Natural killer cell (primary cell): ENCODE measurements at places on chromosomes 5 and 9.

DNA sequence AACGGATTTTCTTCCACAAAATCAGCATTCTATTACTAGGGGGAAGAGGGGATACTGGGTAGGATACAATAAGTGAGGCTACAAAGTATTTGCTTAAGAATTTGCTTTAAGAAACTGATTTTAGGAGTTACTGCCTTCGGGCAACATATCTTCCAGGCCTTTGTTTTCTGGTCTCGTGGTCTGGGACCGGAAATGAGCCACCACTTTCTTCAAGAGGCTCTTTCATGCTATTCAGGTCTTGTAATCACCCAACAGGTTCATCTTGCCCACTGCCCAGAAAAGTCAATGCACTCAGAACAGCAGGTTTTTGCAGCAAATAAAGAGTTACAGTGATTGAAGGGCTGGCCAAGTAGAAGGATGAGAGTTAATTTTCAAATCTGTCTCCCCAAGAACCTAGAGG lies 6.6 kb upstream of the AOPEP start:
- no peak for DNase-seq

DNA sequence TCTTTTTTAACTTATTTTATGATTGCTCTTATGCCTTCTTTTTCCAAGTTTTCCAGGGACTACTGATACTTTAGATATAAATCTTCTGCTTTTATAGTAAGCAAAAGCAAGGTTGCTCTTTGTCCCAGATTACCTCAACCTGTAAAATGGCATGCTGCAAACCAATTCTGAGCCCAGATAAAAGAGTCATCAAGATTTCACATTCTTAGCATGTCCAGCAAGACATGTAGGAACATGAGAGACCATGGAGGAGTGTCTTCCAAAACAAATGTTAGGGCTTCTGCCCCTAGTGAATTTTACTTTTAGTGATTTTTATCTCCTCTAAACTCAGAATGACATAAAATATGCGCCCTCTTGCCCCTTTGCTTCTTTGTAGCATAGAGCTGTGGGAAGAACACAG lies 7.0 kb upstream of the CDC20B start:
- DNase-seq = no peak

GRCh38 chr5:114249823-114250222 lies 112.0 kb upstream of the KCNN2 start:
- DNase-seq = no peak

DNA sequence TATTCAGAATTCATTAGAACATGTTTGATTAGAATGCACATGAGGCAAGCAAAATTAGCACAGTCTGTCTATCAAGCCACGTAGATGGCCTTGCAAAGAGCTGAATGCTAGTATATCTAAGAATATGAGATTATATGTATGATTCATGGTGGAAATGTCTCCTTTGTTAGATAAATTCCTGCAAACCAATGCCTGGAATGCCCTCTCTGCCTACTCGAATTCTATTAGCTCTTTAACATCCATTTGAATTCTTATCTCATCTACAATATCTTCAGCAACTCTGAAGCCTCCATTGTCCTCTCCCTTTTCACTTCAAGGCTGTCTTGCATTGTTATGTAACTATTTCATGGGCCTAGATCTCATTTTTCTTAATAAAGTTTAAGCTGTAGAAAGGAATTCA lies 205.5 kb downstream of the TMC1 start:
- DNase-seq = no peak

- DNase-seq = no peak
Measured at GRCh38 chr9:127406799-127407491, 10.0 kb downstream of the SLC2A8 start.

DNA sequence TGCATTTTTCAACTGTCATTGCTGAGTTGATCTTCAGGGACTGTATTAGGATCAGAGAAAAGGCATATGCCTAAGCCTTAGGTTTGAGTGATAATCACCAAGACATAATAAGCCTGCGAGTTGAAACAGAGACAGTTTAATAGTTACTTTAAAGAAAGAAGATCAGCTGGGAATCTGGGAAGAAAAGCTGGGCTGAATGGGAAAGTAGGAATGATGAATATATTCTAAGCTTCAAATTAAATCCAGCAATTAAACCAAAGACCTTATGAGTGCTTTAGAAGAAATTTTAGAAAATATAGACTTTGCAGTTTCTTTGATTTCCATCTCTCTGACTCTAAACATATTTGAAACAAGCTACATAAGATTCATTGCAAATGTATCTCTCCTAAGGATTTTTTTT lies 222.3 kb downstream of the ENC1 start:
- DNase-seq = no peak

GRCh38 chr5:139186752-139187326 lies 11.3 kb downstream of the SIL1 start:
- DNase-seq = no peak

DNA sequence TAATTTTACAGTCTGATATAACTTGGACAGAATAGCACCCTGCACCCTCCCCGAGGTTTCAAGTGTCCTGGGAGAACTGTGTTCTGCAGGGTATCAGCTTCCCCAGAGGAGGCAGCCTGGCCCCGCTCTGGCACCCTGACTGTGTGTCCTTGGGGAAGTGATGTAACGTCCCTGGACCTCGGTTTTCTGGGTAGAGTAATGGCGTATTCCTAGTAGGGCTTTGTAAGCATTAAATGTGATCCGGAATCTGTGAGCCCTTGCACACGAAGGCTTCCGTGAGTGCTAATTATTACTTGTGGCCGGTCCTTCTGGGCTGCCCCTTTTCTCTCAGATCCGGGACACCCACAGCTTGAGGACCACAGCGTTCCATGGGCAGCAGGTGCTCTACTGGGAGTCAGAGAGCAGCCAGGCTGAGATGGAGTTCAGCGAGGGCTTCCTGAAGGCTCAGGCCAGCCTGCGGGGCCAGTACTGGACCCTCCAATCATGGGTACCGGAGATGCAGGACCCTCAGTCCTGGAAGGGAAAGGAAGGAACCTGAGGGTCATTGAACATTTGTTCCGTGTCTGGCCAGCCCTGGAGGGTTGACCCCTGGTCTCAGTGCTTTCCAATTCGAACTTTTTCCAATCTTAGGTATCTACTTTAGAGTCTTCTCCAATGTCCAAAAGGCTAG lies 1.0 kb upstream of the CACFD1 start:
- DNase-seq = no peak

GRCh38 chr9:133191989-133192388 lies 17.1 kb downstream of the OBP2B start:
- no peak for DNase-seq

GRCh38 chr5:180548563-180548962 lies 42.7 kb downstream of the SCGB3A1 start:
- no peak for DNase-seq

GRCh38 chr9:124783830-124784229 lies 6.9 kb downstream of the OLFML2A start:
- no peak for DNase-seq

- no peak for DNase-seq
Measured at GRCh38 chr5:179125789-179126505, 65.8 kb downstream of the ZNF354C start.

- DNase-seq = peak; percentile 27
Measured at GRCh38 chr5:131068893-131069643, 96.0 kb downstream of the HINT1 start.

DNA sequence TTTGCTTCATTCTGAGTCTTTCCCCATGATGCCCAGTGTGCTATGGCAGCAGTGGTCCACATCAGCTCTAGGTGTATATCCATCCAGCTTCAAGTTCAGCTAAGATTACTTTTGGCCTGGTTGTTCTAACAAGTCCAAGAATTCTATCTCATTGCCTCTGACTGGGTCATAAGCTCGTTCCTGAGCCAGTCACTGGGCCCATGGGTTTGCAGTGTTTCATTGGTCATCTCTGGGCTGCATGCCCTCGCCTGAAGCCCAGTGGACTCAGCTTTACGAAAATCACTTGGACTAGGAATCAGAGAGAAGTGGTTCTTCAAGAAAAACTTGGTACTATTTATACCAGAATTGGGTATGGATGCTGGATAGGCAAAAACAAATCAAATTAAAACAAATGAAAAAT lies 16.1 kb upstream of the ARHGAP26 start:
- DNase-seq = no peak

GRCh38 chr5:142626786-142627185 lies 59.1 kb downstream of the FGF1 start:
- no peak for DNase-seq
